Lung (tissue), 17 donors: ENCODE measurements at places on chromosomes 6 and 20. TPM values are rescaled to one million over a fixed set of nuclear protein-coding genes. Genes with fewer than 3 reads are reported as not detected.

GRCh38 chr6:159134701-159135364, 34.4 kb upstream of the FNDC1 start:
- DNase-seq = peak; percentile 74
- no peaks in the 10 kb centered on the region for H3K27me3 ChIP-seq
- peaks cover 4% of the 10 kb centered on the region for H3K4me1 ChIP-seq
- no peaks in the 10 kb centered on the region for H3K36me3 ChIP-seq

- H3K4me3 ChIP-seq = no peak overlapping the region
- no peaks in the 10 kb centered on the region for H3K36me3 ChIP-seq
- peaks cover 9% of the 10 kb centered on the region for H3K27me3 ChIP-seq
Measured at GRCh38 chr6:106039897-106040592, 46.1 kb upstream of the PRDM1 start.

- H3K27me3 ChIP-seq = no peaks in the 10 kb centered on the region
Measured at GRCh38 chr6:169093066-169093723, 160.5 kb downstream of the THBS2 start.

GRCh38 chr6:147733686-147734085, 225.2 kb downstream of the SAMD5 start:
- no peaks in the 10 kb centered on the region for H3K27me3 ChIP-seq
- no peak overlapping the region for H3K4me3 ChIP-seq
- H3K36me3 ChIP-seq = no peaks in the 10 kb centered on the region
- no peak overlapping the region for H3K27ac ChIP-seq
- peaks cover 12% of the 10 kb centered on the region for H3K4me1 ChIP-seq
- DNase-seq = no peak

GRCh38 chr6:148407372-148407771, 64.7 kb downstream of the SASH1 start:
- H3K4me3 ChIP-seq = no peak overlapping the region
- H3K4me1 ChIP-seq = peaks cover 8% of the 10 kb centered on the region
- H3K27me3 ChIP-seq = no peaks in the 10 kb centered on the region
- peak; percentile 68 for DNase-seq
- no peak overlapping the region for H3K27ac ChIP-seq

DNA sequence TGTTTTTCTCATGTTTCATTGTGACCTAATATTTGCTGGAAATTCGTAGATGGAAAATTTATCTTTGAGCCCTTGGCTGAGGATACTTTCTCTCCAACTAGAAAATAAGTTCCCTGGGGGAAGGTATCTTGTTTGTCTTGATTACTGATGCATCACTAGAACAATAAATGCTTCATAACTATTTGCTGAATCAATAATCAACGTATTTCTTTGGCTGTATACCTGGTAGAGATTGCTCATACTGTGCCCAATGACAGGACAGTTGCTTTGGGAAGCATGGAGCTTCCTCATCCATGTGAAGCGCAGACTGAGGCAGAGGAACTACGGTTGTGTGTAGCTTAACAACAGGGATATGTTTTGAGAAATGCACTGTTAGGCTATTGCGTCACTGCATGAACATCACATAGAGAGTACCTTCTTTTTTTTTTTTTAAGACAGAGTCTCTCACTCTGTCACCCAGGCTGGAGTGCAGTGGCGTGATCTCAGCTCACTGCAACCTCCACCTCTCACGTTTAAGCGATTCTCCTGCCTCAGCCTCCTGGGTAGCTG, 34.2 kb upstream of the RPN2 start:
- no peaks in the 10 kb centered on the region for H3K27me3 ChIP-seq
- no peak overlapping the region for H3K4me3 ChIP-seq
- no peak overlapping the region for H3K27ac ChIP-seq

GRCh38 chr20:9286501-9287461, 217.9 kb downstream of the PLCB4 start:
- no peaks in the 10 kb centered on the region for H3K4me1 ChIP-seq
- no peak overlapping the region for H3K27ac ChIP-seq
- DNase-seq = no peak
- H3K36me3 ChIP-seq = no peaks in the 10 kb centered on the region

GRCh38 chr6:16431106-16431505, 192.7 kb downstream of the GMPR start:
- H3K27me3 ChIP-seq = no peaks in the 10 kb centered on the region
- no peak overlapping the region for H3K4me3 ChIP-seq
- H3K36me3 ChIP-seq = peaks cover 3% of the 10 kb centered on the region
- DNase-seq = no peak
- H3K4me1 ChIP-seq = peaks cover 3% of the 10 kb centered on the region

DNA sequence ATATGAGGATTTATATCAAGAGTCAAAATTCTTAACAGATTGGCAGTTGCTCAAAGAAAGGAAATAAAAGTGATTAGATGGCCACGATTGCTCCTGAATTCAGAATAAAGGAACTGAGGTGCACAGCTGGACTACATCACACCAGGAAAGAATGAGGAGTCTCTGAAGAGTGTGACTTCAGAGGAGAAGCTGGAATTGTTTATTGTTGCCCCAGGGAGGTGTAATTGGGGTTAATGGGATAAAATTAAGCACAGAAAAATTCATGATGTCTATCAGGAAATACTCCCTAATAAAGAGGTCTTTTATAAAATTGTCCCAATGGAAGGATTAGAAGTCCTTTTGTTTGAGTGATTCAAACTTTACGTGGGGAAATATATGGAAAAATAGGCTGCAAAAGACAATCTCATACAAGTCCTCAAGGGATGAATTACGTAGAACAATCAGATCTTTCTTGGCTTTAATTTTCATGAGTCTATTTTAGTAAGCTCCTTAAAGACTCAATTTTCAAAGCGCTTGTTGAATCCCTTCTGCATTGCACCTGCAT, 208.6 kb upstream of the RNF217 start:
- no peak for DNase-seq
- H3K4me1 ChIP-seq = peaks cover 41% of the 10 kb centered on the region
- no peak overlapping the region for H3K4me3 ChIP-seq
- no peaks in the 10 kb centered on the region for H3K27me3 ChIP-seq

GRCh38 chr6:47672816-47673215, 25.6 kb upstream of the ADGRF4 start:
- H3K27ac ChIP-seq = no peak overlapping the region
- no peaks in the 10 kb centered on the region for H3K27me3 ChIP-seq
- H3K4me1 ChIP-seq = peaks cover 9% of the 10 kb centered on the region
- H3K36me3 ChIP-seq = no peaks in the 10 kb centered on the region
- no peak for DNase-seq
- H3K4me3 ChIP-seq = no peak overlapping the region

- no peak overlapping the region for H3K27ac ChIP-seq
- no peaks in the 10 kb centered on the region for H3K36me3 ChIP-seq
- no peaks in the 10 kb centered on the region for H3K27me3 ChIP-seq
- H3K4me1 ChIP-seq = peaks cover 11% of the 10 kb centered on the region
- DNase-seq = no peak
Measured at GRCh38 chr6:14119784-14120183, 2.2 kb downstream of the CD83 start.

Gene CNR1
- total RNA-seq = 0.85 TPM

Gene HTR1E
- not detected for total RNA-seq

Gene BPIFB4
- not detected for total RNA-seq

Gene ATF6B
- 50.3 TPM for total RNA-seq

Gene PAK1IP1
- 10.7 TPM for total RNA-seq

Gene SLC16A10
- 10.5 TPM for total RNA-seq
